ENCODE measurements at places on chromosomes 11 and 22. TPM values are rescaled to one million over a fixed set of nuclear protein-coding genes. Genes with fewer than 3 reads are reported as not detected.
A peak's percentile ranks its signal among the peaks of the same experiment; 100 is the strongest.

GRCh38 chr22:35608088-35608487 lies 9.0 kb downstream of the MB start:
- DNase-seq: peak; percentile 24

The OR6A2 gene
- total RNA-seq: under 0.01 TPM

The UBQLN3 gene
- total RNA-seq: not detected

DNA sequence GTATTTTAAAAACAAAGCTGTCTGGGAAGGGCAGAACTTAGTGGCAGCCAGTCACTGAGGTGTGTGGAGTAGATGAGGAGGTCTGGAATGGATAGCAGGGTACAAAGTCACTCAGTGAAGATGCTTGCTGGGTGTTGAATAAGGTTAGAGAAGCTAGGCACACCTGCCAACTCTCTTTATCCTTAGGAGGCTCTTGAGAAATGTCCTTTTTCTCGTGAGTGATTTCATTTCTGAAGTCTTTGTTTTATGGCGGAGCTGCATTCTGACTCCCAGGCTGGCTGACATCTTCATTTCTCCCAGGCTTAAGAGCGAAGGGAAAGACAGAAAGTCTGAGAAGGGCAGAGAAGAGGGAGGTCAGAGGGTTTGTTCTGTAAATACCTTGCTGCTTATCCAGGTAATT lies 31.0 kb downstream of the CECR2 start:
- DNase-seq: no peak

Measured in fibroblast of lung (primary cell).